Breast epithelium (tissue), 4 donors: ENCODE measurements at places on chromosomes 3 and 15. TPM values are rescaled to one million over a fixed set of nuclear protein-coding genes. Genes with fewer than 3 reads are reported as not detected.

GRK7 gene
- not detected for total RNA-seq

DNA sequence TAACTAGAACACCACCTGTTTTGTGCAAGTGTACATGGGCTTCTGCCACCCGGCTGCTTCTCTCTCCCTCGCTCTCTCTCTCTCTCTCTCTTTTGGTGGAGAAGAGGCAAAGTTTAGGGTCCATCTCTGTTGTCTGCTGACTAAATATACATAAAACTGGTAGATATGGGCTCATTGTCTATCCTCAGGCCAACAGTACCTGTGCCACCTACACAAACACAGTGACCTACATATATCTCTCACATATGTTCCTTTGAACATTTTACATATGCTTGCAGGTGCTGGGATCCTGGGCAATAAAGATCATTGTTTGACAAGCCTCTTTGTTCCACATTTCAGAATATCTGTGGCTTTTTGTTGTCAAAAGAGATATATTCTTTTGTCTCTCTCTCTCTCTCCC, 256.3 kb upstream of the KCNH8 start:
- DNase-seq: no peak

DNA sequence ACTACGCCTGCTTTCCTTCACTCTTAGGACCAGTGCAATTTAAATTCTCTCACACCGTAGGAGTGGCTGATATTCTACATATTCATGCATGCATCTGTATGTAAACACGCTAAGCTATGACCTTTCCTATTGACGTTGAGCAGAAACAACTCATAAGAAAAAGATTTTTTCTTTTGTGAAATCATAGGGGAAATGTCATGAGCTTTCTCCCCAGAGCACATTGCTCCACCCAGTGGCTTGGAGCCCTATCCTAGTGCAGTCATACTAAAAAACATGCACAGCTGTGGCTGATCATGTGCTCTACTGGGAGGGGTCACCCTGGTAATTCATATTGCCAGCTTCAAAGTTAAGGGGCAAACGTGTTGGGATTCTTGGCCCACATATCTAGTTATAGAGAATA, 1.8 kb upstream of the MESD start:
- DNase-seq: no peak

DNA sequence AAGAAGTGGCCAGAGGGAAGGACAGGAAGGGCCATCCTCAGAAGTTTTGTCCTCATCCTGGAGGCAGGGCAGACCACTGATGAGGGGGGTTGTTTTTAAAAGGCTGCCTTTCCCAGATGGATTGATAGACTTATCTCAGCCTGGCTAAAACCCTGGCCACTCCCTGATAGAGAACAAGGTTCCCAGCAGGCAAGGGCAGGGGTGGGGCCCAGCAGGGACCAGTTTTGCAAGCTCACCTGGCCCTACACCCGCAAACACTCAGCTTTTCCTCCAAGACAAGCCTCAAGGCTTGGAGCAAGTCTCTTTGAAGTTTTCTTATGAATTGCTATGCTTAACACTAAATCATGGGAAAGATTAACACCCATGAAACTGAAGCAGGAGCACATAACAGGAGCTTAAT, 9.1 kb downstream of the LIPC start:
- DNase-seq: no peak

DNA sequence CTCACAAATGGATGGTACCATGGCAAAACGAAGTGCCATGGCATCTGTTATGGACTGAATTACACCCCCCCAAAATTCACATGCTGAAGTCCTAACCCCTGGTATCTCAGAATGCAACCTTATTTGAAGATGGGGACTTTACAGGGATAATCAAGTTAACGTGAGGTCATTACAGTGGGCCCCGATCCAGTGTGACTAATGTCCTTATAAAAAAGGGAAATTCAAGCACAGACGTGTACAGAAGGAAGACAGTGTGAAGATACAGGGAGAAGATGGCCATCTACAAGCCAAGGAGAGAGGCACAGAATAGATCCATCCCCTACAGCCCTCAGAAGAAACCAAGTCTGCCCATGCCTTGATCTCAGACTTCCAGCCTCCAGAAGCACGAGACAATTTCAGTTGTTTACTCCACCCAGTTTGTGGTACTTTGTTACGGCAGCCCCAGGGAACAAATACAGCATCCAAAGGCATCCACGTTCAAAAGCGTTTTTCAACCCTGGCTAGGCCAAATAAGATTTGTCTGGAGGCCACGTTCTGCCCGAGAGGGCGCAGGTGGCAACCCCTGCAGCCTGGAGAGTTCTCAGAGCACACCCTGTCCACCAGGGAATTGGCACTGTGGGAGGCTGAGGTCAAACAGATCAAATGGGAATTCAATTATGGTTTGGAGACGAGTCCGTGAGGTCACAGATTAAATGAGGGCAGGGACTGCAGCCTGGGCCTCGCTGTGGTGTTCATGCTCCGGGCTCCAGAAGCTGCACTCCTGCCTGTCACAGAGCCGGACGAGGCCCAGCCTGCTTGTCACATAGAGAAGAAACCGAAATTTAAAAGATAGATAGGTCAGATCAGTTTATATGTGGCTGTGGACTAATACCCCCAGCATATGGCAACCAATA, 494.8 kb downstream of the SHQ1 start:
- DNase-seq: no peak

SMCO1 gene
- total RNA-seq: not detected
